Sciatic nerve (tissue), 2 donors: ENCODE measurements at places on chromosomes 7 and 10. TPM values are rescaled to one million over a fixed set of nuclear protein-coding genes. Genes with fewer than 3 reads are reported as not detected.

DNA sequence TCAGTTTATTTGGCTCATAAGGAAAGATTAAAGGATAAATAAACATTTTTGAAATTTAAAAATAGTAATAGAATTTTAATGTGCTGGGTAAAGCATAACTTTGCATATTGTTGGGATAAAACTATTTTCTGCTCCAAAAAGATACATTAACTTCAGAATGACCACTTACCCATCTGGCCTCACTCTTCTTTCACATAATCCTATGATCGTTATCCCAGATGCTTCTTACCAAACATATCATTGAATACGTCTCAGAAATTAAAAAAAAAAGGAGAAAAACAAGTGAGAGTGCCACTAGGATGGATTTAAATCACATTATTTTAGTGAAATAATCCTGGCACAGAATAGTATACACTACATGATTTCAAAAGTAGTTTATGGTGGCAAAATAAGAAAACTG, 677.5 kb upstream of the ZWINT start:
- no peak for DNase-seq

- no peak for DNase-seq
Observed at GRCh38 chr7:124723012-124723411, 42.6 kb downstream of the GPR37 start.

DNA sequence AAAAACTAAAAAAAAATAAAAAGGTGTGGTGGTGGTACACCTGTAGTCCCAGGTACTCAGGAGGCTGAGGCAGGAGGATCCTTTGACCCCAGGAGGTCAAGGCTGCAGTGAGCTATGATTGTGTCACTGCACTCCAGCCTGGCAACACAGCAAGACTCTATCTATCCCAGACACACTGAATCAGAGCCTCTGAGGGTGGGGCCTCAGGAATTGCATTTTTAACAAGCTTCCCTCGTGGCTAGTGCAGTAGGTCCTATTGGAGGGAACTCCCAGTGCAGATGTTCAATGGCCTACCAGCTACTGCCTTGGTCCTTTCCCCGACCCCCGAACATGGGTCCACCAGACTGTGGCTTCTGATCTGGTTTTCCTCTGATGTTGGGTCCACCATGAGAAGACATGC, 14.9 kb downstream of the STRA8 start:
- DNase-seq = no peak

Gene OPN4
- total RNA-seq = 0.18 TPM

Gene MYOF
- 76.2 TPM for total RNA-seq
